ENCODE measurements at places on chromosomes 11 and 22.

DNA sequence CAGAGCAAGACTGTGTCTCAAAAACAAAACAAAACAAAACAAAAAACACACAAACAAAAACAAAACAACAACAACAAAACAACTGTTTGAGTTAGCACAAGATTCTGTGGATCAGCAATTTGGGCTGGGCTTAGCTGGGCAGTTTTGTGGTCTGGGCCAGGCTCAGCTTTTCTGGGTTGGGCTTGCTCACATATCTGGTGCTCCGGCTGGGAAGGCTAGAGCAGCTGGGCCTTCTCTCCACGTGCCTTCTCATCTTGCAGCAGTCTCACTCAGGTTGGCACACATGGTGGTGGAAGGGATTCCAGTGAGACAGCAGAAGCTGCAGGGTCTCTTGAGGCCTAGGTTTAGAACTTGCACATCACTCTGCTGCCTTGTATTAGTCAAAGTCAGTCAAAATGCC, 35.7 kb downstream of the EIF3F start:
- DNase-seq = no peak

DNA sequence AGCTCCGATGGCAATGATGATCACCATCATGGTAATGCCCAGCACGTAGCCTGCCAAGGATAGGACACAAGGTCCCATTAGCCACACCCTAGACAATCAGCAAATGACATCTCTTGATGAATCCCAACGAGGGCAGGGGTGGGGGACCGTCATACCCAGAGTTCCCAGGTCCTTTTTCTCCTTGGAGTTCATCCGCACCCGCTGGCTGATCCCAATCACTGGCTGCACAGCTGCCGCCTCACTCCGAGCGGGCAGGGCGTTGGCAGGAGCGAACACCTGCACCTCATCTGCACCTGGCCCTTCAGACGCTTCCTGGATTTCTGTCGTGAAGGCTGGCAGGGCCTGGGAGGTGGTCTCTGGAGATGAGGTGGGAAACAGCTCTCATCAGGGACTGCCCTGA, 2.9 kb downstream of the PIK3IP1 start:
- no peak for DNase-seq

DNA sequence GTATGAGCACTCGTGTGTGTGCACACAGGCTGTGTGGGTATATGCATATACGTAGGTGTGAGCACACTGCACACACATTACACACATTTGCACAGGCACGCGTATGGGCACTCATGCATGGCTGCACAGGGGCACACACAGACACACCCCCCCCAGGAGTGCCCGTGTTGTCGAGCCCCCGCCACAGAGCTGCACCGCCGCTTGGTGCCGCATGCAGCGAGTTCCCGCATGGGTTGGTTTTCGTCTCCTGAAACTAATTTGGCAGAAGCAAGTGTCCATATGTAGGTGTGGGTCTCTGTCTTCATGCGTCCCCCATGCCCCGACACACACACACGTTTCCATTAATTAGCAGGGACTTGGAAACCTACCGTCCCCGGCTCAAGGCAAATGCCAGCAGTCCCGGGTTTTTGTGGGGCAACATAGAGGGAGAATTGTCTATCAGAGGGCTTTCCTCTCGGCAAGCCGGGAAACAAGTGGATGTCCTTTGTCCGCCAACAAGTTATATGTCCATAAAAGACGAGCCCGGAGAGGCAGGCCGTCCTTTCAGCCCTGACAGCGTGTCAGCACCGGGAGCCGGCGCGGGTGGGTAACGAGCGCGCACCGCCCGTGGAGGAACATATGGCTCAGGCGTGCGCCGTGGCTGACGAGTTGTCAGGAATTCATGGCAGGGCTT, 1291.7 kb downstream of the BRD1 start:
- no peak for DNase-seq

DNA sequence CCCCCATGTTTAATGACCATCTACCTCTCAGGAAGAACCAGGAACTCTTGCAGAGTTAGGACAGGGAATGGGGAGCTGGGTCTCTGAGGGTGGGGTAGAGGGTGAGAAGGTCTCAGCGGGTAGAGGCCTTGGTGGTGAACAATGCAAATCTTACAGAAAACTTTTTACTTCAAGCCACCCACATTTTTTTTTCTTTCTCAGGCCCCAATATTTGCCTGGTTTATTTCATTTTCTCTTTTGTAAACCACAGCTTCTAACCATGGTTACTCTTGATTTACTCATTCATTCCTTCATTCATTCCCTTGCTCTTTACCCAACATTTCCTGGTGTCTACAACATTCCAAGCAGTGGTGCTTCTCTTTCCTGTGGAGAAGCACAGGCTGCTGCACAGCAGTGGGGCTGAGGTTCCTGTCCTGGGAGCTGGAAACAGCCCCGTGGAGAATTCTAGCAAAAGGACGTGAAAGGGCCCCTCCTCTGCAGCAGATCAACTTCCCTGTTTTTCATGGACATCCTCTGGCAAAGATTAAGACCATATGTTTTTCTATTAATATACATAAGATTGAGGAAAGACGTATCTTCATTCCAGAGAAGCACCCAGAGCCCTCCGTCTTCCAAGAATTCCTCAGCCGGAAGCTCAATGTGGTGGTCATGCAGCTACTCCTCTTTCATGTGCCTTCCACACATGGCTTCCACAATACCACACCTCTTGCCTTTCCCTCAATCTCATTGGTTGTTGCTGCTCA, 224.4 kb upstream of the SESN3 start:
- no peak for DNase-seq

DNA sequence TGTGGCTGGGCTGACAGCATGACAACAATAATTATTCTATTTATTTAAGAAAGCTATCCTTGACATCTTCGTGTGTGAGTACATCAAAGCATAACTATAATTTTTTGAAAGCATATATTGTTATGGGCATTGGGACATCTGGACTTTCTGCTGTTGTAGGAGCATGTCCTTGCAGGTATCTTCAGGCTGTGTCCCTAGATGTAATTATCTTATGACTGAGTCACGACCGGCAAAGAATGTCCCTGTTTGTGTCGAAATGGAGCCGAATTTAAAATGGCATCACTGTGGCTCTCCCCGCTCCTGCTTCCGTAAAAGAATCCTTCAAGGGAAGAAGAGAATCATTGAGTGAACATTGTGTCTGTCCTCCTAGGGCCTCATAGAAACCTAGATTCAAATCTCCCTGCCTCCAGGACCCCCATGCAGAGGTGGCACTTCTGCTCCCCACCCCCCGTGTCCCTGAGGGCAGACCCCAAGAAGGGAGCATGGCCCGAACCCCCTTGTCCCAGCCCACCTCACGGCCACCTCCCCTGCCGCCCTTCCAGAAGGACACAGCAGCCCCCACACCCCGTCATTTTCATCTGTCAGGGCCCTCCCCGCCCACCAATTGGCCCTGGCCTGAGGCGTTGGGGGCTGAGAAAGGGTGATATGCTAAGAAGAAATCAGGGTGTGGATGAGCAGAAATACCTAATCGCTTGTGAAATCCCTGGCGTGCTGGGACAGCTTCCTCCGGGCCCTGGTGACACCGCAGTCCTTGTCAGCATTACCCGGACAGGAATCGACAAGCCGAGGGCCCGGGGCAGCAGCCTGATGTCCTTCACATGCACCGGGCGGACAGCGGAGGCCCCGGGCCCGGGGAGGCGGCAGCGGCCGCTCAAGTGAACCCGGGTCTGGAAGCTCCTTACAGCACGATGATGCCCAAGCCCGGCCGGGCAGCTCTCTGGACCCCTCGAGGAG, 48.6 kb upstream of the SLC22A12 start:
- DNase-seq = no peak

DNA sequence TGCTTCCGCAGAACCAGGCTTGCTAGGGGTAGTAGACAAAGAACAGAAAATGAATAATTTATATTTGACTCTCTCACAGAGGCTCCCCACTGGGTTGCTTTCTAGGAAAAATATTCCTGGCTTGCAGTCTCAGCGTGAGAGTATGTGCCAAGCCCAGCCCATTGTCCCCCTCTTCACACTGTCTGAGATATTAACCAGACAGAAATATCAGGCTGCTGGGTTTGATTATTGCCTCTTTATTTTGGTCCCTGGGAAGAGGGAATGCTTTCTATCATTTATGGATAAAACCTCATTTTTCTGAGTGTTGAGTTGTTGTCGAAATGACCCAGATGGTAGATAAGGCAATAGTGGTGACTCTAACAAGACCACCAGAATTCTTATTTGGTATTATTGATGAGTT, 367.9 kb downstream of the METTL15 start:
- no peak for DNase-seq

- no peak for DNase-seq
These were observed 32.7 kb downstream of the ASCL2 start for GRCh38 chr11:2237457-2238238.

- no peak for DNase-seq
These were observed 1.8 kb upstream of the TPBGL start for GRCh38 chr11:75238595-75239440.

- no peak for DNase-seq
These were observed 84.3 kb upstream of the TMEM45B start for GRCh38 chr11:129731316-129731715.

DNA sequence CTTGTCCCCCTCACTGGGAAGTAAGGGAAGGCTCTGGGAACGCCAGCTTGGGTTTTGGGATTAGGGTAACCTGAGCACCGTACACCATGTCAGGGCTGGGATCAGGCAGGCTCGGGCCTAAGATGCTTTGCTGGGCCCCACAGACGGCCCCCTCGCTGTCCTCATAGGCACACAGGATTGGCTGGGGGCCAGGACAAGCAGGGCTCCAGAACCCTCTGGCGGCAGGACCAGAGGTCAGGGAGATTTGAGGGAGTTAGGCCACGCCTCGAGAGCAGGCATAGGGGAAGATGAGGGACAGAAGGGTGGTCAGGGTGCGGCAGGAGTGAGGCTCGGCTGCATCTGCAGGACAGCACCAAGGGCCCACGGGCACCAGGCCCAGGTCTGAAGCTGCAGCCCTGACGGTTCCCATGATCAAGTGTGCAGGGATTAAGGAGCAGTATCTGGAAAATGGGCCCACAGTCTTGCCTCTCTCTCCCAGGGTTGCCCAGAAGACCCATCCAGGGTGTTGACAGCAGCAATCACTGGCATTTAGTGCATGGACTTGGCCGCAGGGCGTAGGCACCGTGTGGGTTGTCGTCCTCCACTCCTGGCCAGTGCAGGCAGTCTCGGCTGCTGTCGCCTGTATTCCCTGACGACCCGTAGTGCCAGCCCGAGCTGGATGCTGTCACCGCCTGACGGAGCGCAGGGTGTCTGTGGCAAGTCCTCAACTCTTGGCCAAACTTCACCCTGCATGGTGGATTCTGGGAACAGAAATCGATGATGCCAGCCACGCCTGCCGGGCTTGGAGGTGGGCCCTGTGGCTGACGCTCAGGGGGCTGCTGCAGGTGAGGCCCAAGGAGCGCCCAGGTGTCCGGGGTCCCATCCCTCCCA, 15.7 kb upstream of the GNB1L start:
- no peak for DNase-seq

DNA sequence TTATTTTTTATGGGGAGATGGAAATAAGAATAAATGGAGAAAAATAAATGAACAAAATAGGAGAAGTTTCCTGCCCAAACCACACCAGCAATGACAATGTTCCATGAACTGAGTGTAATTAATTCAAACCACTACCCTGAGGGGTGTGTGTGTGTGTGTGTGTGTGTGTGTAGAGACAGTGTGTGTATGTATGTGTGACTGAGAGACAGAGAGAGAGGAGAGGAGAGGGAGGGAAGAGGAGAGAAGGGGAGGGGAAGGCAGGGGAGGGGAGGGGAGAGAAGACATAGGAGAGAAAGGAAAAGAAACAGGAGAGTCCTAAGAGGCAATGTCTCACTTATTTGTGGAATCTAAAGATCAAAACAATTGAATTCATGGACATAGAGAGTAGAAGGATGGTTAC, 65.0 kb upstream of the POU2AF1 start:
- no peak for DNase-seq

All from AG04450 (cell line).